Pericardium fibroblast (primary cell): ENCODE measurements at places on chromosomes 4 and X. TPM values are rescaled to one million over a fixed set of nuclear protein-coding genes. Genes with fewer than 3 reads are reported as not detected.

GLRA2 gene
- total RNA-seq = not detected in 2 replicates

HEPH gene
- total RNA-seq = 23.2 and 26.9 TPM in 2 replicates

SPARCL1 gene
- total RNA-seq = 7.5 and 370 TPM in 2 replicates

XG gene
- total RNA-seq = under 0.01 and 3.0 TPM in 2 replicates

CAPN6 gene
- not detected in 2 replicates for total RNA-seq

PAGE2B gene
- not detected in 2 replicates for total RNA-seq
